Activated naive CD4-positive, alpha-beta T cell treated with anti-CD3 and anti-CD28 coated beads for 36 hours (primary cell): ENCODE measurements at places on chromosomes 3 and 15. TPM values are rescaled to one million over a fixed set of nuclear protein-coding genes. Genes with fewer than 3 reads are reported as not detected.

Gene ANKRD63
- not detected for total RNA-seq

GRCh38 chr3:180382638-180383180 lies 219.3 kb upstream of the TTC14 start:
- DNase-seq, result no peak

- DNase-seq, result no peak
Measured at GRCh38 chr15:72086920-72087648, 30.9 kb downstream of the MYO9A start.

Gene NFKBIZ
- 79.3 TPM for total RNA-seq

DNA sequence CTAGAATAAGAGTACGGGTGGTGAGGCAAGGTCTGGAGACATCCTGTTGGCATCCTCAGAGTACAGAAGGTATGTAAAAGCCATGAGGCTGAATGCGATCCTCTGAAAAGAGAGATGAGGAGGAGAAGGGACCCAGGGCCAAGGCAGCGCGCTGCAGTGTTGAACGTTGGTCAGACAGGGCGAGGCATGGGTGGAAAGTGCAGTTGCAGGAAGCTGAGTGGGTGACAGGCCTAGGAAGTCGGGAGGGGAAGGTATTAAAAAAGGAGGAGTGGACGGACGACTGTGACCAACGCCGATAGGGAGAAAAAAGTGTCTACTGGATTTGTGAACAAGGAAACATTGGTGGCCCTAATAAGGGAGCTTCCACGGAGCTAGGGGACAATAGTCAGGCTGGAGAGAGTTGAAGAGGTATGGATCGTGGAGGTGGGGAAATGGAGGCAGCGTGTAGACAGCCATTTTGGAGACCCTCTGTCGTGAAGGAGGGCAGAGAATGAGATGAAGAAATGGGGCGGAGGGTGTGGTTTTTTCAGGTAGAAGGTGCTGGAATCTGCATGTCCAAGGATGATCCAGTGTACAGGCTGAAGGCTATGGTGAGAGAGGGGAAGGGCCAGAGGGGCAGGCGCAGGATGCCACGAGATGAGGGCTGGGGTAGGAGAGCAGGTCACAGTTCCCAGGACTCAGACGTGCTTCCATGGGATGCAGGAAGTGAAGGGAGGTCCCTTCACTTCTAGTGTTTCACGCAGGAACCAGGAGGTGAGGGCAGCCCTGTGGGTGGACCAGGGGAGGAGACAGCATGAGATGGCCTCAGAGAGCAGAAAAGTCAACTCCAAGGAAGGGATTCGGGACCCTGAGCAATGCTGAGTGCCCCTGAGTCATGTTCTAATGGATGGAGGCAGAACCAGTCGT lies 115.9 kb downstream of the ASB7 start:
- no peak for DNase-seq

Gene PLS1
- 5.3 TPM for total RNA-seq

Gene EHD4
- 30.1 TPM for total RNA-seq

- no peak for DNase-seq
Measured at GRCh38 chr15:87672309-87673288, 583.9 kb downstream of the NTRK3 start.

- DNase-seq, result no peak
Measured at GRCh38 chr3:140165781-140166180, 230.8 kb downstream of the CLSTN2 start.

DNA sequence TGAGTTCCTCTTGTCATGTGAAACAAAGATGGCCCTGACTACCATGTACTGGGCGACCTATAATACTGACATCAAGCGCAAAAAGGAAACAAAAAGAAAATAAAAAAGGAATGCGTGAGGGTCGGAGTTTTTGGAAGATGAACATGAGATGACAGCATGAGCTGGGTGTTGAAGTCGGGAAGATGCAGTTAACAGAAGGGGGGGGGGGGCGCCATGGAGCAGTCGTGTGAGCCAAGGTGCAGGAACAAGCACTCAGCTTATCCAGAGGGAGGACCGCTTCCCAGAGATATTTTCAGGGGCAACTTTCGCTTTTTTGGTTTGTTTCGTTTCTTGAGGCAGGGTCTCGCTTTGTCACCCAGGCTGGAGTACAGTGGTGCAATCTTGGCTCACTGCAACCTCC lies 110.2 kb downstream of the RORA start:
- DNase-seq, result no peak

- DNase-seq, result no peak
Measured at GRCh38 chr3:196406811-196407470, 25.3 kb downstream of the UBXN7 start.

DNA sequence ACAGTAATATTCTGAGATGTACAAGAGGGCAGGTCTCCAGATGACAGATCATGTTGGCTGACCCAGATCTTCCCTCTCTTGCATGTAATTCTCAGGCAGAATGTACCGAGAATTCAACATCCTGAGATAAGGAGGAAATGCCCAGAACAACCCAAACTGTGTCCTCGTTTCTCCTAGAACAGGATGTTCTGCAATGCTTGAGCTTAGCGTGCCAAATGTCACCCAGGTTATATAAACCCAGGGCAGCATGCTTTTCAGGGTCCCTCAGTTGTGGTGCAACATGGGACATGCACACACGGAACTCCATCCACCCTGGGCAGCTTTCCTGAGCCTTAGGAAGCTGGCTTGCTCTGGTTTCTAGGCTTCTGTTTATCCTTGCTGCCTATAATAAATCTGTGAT lies 102.1 kb upstream of the CMC1 start:
- no peak for DNase-seq

- no peak for DNase-seq
Measured at GRCh38 chr15:78565951-78566774, 843 bp downstream of the CHRNA5 start.

Gene ZNF860
- total RNA-seq, result not detected

GRCh38 chr3:130659911-130660310 lies 86.7 kb downstream of the PIK3R4 start:
- DNase-seq, result no peak

DNA sequence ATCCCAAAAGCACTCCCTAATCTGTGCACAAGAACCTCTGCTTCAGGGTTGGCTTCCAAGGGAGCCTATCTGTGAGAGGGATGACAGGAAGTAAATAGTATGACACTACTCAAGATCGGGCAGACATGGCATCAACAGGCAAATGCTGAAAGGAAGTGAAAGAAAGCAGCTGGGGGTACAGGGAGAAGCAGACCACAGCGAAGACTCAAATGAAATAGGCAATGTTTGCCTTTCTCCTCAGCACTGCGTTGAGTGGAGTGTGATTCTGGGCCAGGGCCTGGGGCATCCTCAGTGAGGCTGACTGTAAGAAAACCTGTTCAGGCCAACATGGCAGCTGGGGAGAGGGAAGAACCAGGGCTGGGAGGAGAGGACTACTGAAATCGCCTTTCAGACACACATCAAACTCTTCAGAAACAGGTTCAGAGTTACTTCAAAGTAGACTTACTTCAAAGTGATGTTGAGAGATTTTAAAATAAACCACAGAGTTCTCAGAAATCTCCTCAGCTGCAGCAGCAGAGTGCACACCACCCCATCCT lies 96.6 kb downstream of the SLC9A9 start:
- peak; percentile 57 for DNase-seq

DNA sequence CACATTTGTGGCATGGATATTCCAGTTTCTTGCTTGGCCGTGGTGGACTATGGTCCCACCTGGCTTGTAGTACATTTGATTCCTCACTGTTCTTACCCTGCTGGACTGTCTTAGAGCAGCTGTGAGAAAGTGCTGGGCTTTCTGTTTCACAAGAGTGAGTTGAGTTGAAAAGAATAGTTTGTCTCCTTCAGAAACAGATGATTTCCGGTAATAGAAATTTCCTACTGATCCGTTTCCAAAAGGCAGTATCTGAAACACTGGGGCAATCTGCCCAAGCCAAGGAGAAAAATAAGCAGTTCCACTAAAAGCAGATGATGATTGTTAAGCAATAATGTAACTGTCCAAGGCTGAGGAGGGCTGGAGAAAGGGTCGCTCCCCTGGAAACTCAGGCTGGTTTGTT lies 96.0 kb downstream of the SUCLG2 start:
- no peak for DNase-seq

Gene OR4F6
- total RNA-seq, result not detected

DNA sequence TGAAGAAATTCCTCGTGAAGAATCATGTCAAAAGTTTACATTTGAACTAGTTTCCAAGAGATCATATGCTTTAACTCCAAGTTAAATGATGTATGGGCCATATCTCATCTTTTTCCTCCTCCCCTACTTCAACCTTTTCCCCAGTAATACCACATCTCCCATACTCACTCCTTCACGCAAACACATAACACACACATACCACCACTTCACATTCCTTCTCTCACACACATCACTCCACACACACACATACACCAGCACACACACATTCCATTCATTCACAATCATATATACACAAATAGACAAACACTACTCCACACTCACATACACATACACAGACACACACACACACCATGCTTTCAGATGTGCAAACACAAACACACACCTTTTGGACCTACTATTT lies 769.0 kb upstream of the NR2F2 start:
- DNase-seq, result no peak

Gene MYZAP
- 0.40 TPM for total RNA-seq

DNA sequence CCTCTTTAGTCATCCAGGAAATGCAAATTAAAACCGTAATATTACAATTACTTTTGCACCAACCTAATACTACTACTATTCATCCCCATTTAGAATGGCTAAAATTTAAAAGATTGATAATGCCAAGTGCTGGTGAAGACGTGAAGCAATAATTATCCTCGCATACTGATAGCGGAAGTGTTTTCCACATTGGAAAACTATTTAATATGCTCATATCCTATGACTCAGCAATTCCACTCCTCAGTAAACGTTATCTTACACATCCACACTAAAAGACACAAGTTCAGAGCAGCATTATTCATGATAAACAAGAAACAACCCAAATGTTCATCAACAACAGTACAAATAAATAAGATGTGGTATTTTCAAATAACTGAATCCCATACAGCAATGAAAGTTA lies 70.6 kb downstream of the VPS13C start:
- no peak for DNase-seq

DNA sequence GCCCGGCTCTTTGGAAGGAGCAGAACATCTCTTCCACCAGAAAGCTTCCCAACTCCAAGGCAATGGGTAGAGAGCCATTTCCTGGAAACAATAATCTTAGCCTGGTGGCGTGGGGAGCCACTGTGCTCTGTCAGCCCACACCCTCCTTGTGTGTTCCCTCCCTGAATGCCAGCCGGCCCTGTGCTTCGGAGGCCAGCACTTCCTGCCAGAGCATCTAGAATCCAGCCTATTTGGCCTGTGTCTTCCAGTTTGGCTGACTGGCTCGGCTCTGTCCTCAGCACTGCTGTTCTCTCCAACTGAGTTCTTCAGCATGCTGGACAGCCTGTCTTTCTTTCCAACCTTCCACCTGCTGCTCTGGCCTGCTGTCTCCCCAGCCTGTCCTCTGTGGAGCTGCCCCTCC lies 349.3 kb downstream of the MFSD1 start:
- no peak for DNase-seq

Gene MYH15
- total RNA-seq, result not detected

DNA sequence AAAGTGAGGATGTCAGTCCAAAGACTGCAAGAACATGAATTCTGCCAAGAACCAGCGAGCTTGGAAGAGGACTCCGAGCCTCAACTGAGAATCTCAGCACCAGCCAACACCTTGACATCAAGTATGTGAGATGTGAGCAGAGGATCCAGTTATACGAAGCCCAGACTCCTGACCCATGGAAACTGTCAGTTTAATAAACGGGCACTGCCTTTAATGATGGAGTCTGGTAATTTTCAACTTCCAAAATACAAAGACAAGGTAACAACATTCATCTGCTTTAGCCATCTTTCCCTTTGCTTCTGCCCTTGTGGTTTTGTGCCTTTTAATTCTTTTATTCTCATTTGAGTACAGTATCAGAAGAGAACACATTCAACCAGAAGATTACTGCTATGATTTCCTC lies 211.9 kb downstream of the ULK4 start:
- no peak for DNase-seq

Gene KNG1
- total RNA-seq, result not detected

DNA sequence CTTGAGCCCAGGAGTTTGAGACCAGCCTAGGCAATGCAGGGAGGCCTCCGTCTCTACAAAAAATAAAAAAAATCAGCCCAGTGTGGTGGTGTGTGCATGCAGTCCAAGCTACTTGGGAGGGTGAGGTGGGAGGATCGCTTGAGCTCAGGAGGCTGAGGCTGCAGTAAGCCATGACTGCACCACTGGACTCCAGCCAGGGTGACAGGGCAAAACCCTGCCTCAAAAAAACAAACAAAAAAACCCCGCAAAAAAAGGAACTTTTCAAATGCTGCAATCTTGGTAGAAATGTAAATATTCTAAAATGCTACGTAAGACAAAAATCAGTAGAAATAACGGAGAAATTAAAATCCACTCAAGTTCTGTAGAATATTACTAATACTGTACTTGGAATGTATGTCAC lies 108.1 kb upstream of the MELTF start:
- DNase-seq, result no peak

Gene MGA
- 27.4 TPM for total RNA-seq

Gene ACVR2B
- total RNA-seq, result 6.5 TPM

- DNase-seq, result no peak
Measured at GRCh38 chr15:76753131-76753530, 152.0 kb downstream of the SCAPER start.

- DNase-seq, result no peak
Measured at GRCh38 chr15:40925863-40926658, 3.1 kb upstream of the DLL4 start.

Gene SCN11A
- 0.05 TPM for total RNA-seq

- DNase-seq, result no peak
Measured at GRCh38 chr3:65436580-65436979, 602.1 kb downstream of the MAGI1 start.
